ENCODE measurements at places on chromosomes 6 and 20.

- DNase-seq = no peak
Measured at GRCh38 chr20:3777716-3778629, 3.3 kb downstream of the SPEF1 start.

GRCh38 chr20:956330-956951 is 40.3 kb upstream of the ANGPT4 start:
- DNase-seq = peak; percentile 81

- no peak for DNase-seq
Measured at GRCh38 chr20:44560229-44560628, 22.1 kb upstream of the PKIG start.

GRCh38 chr6:38172739-38173410 is 353.3 kb downstream of the ZFAND3 start:
- no peak for DNase-seq

DNA sequence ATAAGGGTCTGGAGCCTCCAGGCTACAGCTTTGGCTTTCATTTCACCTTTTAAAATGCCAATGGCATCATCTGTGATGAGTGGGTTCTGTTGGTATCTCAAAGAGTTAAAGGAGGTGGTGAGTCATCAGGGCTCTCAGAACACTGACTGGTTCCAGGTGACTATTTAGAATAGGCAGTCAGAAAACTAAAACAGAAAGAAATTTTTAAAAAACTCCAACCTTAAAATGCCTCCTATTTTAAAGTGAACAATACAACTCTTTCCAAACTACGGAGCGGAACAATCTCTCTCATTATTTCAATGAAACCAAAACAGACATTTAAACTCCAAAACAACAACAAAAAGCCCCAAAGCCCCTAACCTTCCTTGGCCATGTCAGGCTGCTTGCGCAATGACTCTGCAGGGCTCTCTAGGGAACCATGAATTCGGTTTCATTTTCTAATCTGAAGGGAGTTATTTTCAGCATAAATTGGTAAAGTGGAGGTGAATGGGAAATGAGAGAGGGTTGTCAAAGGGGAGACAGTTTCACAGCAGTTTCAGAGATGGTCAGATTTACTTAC is 194.9 kb downstream of the KIF6 start:
- DNase-seq = no peak

DNA sequence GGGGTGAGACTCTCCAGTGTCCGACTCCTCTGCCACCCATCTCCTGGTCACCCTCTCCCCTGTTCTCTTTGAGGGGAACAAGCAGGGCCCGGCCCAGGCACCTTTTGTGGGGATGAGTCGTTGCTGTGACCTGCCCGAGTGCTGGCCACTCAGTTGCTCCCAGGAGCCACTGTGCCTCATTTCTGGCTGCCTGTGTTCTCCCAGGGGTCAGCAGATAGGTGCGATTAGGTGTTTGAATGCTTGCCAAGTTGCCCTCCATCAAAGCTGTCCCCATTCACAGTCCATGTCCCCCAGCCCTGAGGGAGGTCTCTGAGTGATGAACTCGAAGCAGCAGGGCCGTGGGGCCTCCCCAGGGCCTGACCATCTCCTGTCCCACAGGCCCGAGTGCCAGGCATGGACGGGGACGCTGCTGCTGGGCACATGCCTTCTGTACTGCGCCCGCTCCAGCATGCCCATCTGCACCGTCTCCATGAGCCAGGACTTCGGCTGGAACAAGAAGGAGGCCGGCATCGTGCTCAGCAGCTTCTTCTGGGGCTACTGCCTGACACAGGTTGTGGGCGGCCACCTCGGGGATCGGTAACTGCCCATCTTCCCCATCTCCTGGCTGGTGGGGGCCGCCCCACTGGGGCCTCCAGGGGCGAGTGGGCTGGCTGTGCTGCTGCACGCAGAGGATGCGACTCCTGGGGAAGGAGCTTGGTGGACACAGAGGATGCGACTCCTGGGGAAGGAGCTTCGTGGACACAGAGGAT is 4.1 kb downstream of the SLC17A9 start:
- DNase-seq = no peak
